ENCODE measurements at places on chromosomes 2 and 18. TPM values are rescaled to one million over a fixed set of nuclear protein-coding genes. Genes with fewer than 3 reads are reported as not detected.

The SLC38A11 gene
- 7.0 TPM for total RNA-seq

The CTDP1 gene
- total RNA-seq, result 20.7 TPM

The CFC1 gene
- not detected for total RNA-seq

The CD28 gene
- 0.67 TPM for total RNA-seq

The GAD1 gene
- not detected for total RNA-seq

The UGT1A4 gene
- not detected for total RNA-seq

The EPHA4 gene
- total RNA-seq, result 12.2 TPM

The PLB1 gene
- 240 TPM for total RNA-seq

The STPG4 gene
- total RNA-seq, result not detected

The AOX1 gene
- total RNA-seq, result 31.0 TPM

The PCGF1 gene
- total RNA-seq, result 18.9 TPM

The DSG3 gene
- 11.4 TPM for total RNA-seq

The IL18R1 gene
- total RNA-seq, result 6.3 TPM

The HS1BP3 gene
- total RNA-seq, result 34.7 TPM

The CAPN14 gene
- total RNA-seq, result not detected

The SERPINB11 gene
- total RNA-seq, result not detected

The ARPC2 gene
- total RNA-seq, result 232 TPM

The TNS1 gene
- total RNA-seq, result 23.1 TPM

The KANSL1L gene
- 83.3 TPM for total RNA-seq

The WNT10A gene
- total RNA-seq, result not detected

The CNTNAP5 gene
- total RNA-seq, result not detected

The KCNJ3 gene
- 23.1 TPM for total RNA-seq

The CCDC102B gene
- 3.5 TPM for total RNA-seq

The GPR17 gene
- not detected for total RNA-seq

The FAM161A gene
- 1.5 TPM for total RNA-seq

The CCDC148 gene
- not detected for total RNA-seq

The PTH2R gene
- total RNA-seq, result not detected

The FHOD3 gene
- total RNA-seq, result 10.7 TPM

The ZBTB14 gene
- total RNA-seq, result 15.0 TPM

The FANCL gene
- total RNA-seq, result 28.5 TPM

The CRACDL gene
- 36.5 TPM for total RNA-seq

The IL36A gene
- total RNA-seq, result not detected

The RBM44 gene
- total RNA-seq, result 1.9 TPM

The LOXHD1 gene
- total RNA-seq, result 0.83 TPM

The GCG gene
- 5.0 TPM for total RNA-seq

The CELF4 gene
- 4.8 TPM for total RNA-seq

The MARCO gene
- total RNA-seq, result 4.2 TPM

The SP9 gene
- total RNA-seq, result not detected

The PROKR1 gene
- total RNA-seq, result not detected

The IL36RN gene
- not detected for total RNA-seq

The RGPD4 gene
- total RNA-seq, result not detected

The GALNT14 gene
- 8.3 TPM for total RNA-seq

The C2orf68 gene
- 26.1 TPM for total RNA-seq

The CRIM1 gene
- 64.1 TPM for total RNA-seq

The TTN gene
- 11.0 TPM for total RNA-seq

The VSNL1 gene
- total RNA-seq, result not detected

The PLCD4 gene
- 1.5 TPM for total RNA-seq

The SIGLEC15 gene
- 0.47 TPM for total RNA-seq

The SLC30A3 gene
- total RNA-seq, result not detected
